Astrocyte of the spinal cord (primary cell): ENCODE measurements at places on chromosomes 5 and 9.

GRCh38 chr9:71806901-71807307 lies 38.6 kb upstream of the CEMIP2 start:
- DNase-seq = peak; percentile 65

GRCh38 chr5:145846081-145846480 lies 10.9 kb upstream of the PRELID2 start:
- no peak for DNase-seq

DNA sequence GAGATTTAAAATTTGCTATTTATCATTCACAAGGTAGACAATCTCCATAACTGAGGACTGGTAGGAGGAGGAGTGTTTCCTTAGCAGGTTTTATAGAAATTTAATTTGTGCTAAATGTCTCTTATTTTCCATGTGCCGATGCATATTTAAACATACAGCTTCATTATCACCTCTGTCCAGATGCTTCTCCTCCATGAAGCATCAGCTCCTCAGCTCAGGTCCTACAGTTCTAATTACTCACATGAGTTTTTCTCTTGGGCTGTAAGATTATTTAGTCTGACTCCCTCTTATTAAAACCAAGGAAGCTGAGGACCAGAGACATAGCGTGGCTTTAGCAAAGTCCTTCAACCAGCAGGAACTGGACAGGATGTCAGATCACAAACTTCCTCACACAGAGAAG lies 300.2 kb upstream of the PANK3 start:
- DNase-seq = no peak

DNA sequence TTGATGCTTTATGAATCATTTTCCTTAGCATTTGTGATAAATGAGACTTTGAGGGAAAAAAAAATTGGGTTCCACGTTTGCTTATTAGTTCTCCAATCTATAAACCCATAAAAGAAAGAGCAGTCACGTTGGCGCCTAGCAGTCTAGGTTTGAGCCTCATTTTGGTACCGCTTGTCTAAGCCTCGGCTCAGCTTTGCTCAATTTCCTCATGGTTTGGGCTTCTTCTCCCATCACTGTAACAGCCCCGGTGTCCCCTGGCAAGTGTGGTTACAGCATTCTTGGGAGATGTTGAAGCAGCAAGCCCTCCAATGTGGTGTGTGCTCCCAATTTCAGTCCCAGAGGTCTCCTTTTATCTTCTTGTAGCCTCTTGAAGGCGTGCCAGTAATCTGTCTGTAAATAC lies 578.4 kb downstream of the CDK5RAP2 start:
- no peak for DNase-seq

- DNase-seq = no peak
Observed at GRCh38 chr9:130940693-130941576, 1.9 kb upstream of the FIBCD1 start.

DNA sequence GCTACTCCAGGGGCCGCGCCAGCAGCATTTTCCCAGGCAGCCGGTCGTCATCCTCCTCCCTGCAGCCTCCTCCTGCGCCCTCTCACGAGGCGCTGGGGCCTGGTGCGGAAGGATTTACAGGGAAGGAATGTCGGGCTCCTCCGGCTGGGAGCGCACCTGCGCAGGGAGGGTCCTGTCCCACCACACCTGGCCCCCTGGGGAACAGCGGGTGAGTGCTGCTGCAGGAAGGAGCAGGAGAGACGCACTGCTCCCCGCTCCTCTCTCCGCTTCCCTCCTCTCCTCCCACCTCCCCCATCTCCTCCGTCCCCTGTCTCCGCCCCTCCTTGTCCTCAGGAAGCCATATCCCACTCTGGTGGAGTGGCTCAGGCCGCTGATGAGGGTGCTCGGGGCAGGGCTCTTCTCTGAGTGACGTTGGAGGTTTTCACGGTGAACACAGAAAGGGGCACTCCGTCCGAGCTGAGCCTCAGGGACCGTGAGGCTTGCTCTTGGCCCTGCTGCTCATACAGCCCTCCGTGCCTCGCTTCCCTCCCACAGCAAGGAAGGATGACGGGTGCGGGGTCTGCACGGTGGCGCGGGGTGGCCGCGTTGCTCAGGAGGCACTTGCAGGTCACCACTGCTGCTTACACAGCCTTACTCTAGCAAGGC lies 31.3 kb downstream of the IRX4 start:
- DNase-seq = no peak

DNA sequence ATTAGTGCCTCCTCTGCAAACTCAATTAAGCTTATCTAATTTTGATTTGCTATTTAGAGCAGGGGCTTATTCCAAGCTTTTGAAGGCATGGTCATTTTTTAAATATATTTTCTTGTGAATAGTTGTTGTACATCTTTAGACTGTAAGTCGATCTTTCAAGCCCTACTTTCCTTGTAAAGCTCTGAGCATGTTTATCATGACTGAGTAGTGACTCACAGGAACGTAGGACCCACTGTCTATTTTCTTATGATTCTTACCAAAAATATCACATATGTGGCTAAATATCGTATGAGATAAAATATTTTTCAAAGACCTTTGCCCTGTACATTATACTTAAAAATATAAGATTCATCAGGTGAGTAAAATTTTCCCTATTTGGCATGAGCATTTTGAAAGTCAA lies 440.4 kb upstream of the GRIN3A start:
- peak; percentile 16 for DNase-seq

DNA sequence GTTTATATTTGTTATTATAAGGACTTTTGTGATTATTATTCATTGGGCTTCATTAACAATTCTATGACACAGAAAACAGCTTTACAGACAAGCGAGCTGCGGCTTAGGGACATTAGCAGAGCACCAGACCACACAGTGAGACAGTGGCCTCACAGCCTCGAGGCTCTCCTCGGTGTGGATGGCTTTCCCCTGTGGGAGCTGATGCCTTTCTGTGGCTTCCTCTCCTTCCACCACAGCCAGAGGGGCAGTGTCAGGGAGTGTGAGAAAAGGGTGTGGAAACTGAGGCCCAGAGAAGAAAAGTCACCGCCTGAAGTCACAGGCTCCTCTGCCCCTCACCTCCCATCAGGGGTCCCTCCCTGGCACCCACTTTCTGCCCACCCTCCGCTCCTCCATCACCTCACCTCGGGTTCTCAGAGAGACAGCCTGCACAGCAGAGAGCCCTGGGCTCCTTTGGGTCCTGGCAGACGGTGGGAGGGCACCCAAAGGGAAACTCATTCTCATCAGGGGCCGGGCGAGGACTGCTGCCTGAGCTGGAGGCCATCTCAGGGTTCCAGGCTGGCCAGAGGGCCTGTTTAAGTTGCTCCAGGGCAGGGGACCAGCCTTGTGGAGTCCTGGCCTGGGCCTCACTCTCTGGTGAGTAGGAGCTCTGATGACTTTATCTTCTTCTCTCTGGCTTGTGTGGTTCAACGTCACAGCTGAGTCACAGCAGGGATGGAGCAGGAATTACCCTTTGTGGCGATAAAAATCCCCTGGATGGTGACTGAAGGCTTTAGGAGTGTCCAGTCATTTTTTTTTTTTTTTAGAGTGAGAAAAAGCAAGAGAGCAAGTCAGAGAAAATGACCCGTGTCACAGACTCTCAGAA lies 830 bp downstream of the TRAF1 start:
- DNase-seq = peak; percentile 89

DNA sequence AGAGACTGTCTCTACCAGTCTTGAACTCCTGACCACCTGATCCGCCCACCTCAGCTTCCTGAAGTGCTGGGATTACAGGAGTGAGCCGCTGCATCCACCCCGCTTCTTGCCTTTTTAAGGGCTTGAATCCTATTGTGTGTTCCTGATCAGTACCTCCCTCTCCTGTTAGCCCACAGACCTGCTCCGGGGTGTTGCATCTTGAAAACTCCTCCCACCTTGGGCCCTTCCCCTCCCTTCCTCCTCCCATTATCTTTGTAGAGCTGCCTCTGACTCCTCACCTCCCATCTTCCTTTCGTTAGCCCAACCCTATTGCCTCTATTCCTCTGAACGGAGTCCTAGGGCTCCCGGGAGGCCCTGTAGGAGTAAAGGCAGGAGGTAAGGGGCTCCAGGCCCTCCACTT lies 48.5 kb upstream of the NEK6 start:
- no peak for DNase-seq

- DNase-seq = no peak
Observed at GRCh38 chr5:179769271-179769670, 24.5 kb upstream of the LTC4S start.

DNA sequence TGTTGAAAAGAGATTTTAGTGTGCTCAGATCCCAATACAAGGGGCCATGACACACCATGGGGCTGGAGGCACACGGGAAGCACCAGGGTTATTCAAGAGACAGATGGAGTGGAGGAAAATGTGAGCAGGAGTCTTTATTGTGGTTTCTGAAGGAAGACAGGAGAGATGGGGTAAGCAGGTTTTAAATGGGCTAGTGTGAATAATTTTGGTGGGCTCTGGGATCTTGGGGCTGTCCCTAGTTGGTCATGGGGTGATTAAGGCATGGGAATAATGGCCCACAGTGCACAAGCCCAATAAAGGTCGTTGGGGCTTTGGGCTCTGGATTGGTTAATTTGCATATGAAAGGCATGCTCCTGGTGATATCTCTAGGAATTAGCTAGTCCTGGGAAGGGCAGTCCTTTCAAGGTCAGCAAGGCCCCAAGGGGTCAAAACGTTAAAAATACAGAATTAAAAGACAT lies 3.6 kb upstream of the SCGB3A2 start:
- no peak for DNase-seq

GRCh38 chr5:54534191-54535004 lies 16.8 kb downstream of the SNX18 start:
- no peak for DNase-seq

DNA sequence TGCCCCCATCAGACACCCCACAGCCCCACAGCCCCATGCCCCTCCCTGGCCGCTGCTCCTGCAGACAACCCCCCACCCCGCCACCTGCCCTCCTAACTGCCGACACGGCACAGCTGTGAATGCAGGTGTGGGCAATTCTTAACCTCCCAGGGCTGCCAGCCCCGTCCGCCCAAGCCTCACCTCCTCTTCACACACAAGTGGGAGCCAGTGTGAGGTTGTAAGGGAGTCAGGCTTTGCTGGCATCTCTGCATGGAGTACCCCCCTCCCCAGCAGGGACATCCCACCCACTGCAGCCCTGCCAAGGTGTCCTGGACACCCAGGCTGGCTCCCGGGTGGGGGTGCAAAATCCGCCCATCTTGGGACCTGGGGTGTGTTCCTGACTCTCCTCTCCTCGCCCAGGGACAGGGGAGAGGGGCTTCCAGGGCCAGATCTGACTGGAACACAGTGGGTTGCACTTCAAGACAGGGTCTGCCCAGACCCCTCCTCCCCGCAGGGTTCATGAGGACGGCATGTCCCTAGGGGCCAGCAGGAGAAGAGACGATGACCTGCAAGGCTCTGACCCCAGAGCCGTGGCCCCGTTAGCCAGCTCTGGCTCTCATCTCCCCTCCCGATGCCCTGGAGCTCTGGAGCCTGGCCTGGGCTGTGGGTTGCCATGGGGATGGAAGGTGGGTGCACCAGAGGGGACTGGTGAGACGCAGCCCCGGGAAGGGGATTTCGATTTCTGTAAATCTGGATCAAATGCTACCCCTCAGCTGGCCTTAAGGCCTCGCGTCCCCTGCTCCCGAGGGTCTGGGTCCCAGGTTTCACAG lies 34.4 kb downstream of the SARDH start:
- DNase-seq = no peak

- no peak for DNase-seq
Observed at GRCh38 chr5:180820788-180821321, 18.2 kb upstream of the MGAT1 start.
